ENCODE measurements at places on chromosomes 3 and 15.

- DNase-seq, result no peak
These were observed 318.4 kb downstream of the LPP start for GRCh38 chr3:188472336-188472735.

- no peak for DNase-seq
These were observed 183.1 kb upstream of the KCNMB2 start for GRCh38 chr3:178353006-178353694.

- DNase-seq, result no peak
These were observed 619 bp upstream of the CMTM8 start for GRCh38 chr3:32237670-32238452.

GRCh38 chr3:2992534-2992933 is 117.6 kb downstream of the IL5RA start:
- no peak for DNase-seq

GRCh38 chr3:111517801-111518200 is 24.2 kb upstream of the CD96 start:
- DNase-seq, result no peak

DNA sequence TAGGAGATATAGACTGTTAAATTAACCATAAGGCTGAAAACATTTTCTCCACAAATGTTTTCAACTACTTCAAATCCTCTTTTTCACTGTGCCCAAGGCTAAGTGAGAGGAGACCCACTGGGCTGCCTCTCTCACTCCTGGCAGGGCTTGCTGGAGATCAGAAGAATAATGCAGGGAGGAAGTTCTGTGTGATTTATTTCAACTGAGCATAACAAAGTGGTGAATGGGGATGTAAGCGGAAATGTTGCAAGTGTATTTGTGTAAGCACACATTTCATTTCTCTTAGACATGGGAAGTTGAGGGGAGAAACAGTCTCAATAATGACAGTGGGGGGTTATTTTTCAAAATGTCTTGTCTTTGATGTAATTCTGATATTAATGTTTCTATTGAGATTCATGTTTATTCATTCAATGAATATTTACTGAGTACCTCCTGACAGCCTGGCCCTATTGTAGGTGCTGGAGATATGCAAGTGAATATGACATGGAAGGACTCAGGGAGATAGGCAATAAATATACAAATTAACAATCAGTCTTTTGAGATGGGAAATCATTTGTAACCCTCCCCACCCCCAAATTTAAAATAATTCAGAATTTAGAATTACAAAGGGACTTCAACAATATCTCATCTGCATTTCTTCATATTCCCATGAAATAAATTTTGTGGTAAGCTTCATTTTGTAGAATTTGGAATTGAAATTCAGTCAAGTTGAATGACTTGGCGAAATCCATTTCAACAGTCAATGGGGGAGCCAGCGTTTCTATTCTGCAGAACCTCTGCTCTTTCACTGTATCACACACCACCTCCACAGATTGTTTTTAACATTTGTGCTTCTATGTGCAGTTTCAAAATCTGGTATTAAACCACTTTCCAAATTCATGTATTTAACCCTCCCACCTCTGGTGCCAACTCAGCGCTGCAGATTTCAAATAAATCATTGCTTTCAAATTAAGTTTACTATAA is 247.2 kb downstream of the SLC9A9 start:
- DNase-seq, result no peak

- DNase-seq, result no peak
These were observed 22.9 kb upstream of the HHATL start for GRCh38 chr3:42725454-42725853.

- no peak for DNase-seq
These were observed 16.2 kb downstream of the ANKUB1 start for GRCh38 chr3:149776170-149776569.

DNA sequence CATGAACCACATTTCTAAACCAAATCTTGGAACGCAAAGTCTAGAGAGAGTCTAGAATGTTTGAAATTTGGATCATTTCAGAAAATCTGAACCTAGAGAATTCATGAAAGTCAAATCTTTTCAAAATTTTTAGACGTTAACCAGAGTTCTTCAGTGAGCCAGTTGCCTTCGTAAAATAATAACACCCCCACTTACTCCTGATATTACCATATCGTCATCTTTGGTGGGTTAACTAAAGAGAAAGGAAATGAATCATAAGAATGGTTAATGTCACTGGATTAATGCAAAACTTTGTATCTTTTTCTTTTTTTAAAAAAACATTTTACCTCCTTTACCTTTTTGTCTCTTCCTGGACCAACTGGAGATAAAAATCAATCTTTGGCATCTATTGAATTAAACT is 1.2 kb upstream of the ZBED2 start:
- no peak for DNase-seq

DNA sequence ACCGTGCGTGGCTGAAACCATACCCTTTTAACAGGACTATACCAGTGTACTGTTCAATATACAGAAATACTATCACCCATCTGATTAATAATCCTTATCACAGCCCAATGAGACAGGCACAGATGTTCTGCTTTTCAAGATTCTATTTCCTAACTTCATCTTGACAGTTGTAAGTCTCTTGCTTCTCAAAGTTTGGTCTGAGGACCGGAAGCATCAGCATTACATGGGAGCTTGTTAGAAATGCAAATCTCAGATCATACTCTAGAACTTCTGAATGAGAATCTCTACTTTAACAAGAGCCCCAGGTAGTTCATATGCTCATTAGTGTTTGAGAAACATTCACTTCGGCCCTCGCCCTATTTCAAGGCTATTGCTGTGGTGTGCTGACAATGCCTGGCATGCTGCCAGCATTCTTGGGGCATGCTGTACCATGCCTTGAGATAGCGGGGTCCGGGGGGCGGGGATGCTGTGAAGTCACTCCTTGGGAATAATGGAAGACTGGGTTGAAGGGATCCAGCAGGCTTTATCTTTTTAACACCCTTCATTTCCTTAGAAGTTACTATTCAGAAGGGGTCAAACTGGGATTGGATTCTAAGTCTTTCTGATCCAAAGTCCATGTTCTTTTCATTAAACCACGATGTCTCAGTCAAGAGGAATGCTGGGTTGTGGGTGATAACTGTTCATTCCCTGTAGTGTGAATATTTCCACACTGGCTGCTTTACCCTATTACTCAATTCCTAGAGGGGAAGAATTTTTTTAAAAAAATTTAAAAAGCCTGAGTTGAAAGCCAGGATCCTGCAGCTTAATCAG is 194.7 kb downstream of the LPP start:
- no peak for DNase-seq

- no peak for DNase-seq
These were observed 4.9 kb upstream of the PPP1R2 start for GRCh38 chr3:195548006-195548405.

DNA sequence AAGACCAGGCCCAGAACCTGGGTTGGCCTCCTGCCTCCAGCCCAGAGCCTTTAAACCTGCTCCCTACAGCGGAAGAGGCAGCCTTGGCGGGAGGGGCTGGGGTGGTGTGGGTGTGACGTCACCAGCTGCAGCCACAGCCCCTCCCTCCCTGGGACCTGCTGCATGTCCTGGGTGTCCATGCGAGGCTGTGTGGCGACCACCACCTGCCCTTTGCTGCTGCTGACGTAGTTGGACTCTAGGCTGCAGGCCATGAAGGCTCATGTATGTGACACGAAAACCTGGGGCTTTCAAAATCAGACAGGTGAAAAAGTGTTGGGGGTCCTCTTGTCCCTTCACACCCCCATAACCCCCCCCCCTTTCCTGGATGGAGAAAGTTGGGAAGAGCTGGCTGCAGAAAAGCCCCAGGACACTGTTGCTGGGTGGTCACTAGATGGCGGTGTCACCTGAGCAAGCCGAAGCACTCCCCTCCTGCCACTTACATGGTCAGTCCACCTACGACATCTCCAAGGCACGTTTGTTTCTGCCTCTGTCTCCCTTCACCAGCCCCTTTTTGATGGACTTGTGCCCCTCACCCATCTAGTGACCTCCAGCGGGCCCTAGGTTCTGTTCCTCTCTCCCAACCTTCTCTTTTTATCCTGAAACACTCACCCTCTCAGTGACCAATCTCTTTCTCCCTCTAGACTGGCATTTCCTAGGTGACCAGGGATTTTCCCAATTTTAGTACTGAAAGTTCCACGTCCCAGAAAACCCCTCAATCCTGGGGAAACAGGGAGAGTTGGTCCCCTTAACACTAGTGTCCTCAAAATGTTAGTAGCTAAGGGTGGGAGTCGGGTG is 35.2 kb downstream of the SLC6A20 start:
- DNase-seq, result peak; percentile 5

DNA sequence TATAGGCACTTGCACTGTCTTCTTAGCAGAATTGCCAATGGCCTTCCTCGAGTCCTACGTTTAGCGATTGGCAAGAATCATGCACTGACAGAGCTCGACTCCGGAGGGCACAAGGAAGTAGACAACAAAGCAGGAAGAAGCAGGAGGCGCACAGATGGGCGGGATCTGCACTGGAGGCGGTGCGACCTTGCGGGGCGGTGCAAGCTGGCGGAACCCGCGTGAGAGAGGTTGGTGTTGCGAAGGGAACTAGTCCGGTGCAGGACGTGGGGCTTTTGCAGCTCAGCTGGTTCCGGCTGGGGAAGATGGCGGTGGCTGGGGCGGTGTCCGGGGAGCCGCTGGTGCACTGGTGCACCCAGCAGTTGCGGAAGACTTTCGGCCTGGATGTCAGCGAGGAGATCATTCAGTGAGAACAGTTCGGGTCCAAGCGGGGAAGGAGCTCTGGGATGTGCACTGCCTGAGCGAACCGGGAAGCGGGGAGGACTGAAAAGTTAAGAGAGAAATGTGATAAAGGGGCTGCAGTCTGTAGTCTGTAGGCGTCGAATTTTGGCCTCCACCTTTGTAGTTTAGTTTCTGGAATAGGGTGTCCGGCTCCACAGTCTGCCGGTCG is at the start of gene TRIP4:
TRIP4 (plus strand) TSS at position 275 of the 607 bp plus-strand sequence; CDS start at position 303, 28 bp downstream.
- peak; percentile 78 for DNase-seq

DNA sequence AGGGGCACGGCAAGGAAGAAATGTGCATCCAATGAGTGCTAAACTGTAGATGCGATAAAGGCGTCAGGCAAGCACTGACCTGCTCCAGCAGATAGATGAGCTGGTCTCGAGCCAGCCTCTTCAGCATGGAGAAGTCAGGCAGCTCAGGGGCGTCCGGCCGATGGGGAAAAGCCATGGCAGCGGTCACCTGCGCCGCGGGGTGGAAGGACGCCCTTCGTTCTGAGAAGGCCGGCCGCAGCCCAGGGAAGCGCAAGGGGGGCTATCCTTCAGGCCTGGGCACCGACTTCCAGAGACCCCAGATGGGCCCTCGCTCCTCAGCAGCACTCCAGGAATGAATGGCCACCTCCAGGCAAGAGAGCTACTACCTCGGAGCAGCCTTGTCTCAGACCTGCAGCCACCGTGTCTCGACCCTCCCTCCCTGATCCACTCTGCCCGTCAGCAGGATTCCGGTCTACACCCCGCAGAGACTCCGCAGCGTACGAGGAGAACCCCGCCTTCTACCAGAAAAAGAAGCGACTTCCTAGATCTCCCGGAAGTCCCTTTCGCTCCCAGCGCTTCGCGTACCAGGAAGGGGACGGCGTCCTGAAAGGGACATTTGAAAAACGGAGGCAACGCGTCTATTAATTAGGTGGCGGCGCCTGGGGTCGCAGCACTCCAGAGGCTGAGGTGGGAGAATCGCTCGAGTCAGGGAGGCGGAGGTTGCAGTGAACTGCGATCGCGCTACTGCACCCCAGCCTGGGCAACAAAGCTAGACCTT is at the start of gene VPS33B:
VPS33B (minus strand) TSS at position 520 of the 757 bp plus-strand sequence; CDS start at position 175, 345 bp downstream.
- DNase-seq, result peak; percentile 77

GRCh38 chr3:30629746-30630145 is 23.3 kb downstream of the TGFBR2 start:
- no peak for DNase-seq

GRCh38 chr3:13080591-13080990 is 7.4 kb upstream of the IQSEC1 start:
- DNase-seq, result no peak

- no peak for DNase-seq
These were observed 304.0 kb downstream of the TIGIT start for GRCh38 chr3:114597871-114598270.

DNA sequence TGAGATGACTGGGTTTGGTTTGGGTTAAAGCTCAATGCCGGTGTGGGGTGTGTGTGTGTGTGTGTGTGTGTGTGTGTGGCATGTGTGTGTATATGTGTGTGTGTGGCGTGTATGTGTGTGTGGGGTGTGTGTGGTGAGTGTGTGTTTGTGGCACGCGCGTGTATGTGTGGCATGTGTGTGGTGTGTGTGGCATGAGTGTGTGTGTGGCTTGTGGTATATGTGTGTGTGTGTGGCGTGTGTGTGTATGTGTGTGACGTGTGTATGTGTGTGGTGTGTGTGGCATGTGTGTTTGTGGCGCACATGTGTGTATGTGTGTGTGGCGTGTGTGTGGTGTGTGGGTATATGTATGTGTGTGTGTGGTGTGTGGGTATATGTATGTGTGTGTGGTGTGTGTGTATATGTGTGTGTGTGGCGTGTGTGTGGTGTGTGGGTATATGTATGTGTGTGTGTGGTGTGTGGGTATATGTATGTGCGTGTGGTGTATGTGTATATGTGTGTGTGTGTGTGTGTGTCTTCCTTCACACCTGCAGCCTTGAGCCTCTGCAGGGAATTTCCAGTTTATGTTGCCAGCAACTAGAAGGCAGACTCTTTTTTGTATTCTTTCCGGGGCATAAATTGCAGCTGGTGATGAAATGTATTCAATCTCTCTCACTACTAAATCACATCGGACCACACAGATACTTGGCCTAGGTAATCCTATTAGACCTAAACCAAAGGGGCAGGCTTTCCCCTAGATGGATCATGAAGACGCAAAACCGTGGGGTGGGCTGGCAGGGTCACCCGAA is 34.8 kb downstream of the CHRD start:
- DNase-seq, result no peak

- DNase-seq, result peak; percentile 76
These were observed 943.2 kb downstream of the MCTP2 start for GRCh38 chr15:95174301-95175259.

DNA sequence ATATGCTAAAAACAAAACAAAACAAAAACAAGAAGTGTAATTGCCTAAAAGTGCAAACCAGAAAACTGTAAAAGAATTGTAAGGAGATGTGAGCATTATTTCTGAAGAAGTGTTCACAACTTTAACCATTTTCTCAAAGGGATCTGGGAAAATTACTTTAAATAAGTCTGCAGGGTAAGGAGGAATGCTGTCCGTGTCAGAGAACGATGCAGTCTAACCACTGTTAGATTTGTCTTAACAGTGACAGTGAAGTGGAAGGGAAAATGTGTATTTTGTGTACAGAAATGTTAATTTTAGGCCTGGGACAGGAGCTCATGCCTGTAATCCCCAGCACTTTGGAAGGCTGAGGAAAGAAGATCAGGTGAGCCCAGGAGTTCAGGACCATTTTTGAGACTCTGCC is 95.7 kb downstream of the DLG1 start:
- no peak for DNase-seq

GRCh38 chr3:107579371-107579770 is 56.6 kb downstream of the BBX start:
- DNase-seq, result no peak
